ENCODE measurements at places on chromosomes 3 and 15.

DNA sequence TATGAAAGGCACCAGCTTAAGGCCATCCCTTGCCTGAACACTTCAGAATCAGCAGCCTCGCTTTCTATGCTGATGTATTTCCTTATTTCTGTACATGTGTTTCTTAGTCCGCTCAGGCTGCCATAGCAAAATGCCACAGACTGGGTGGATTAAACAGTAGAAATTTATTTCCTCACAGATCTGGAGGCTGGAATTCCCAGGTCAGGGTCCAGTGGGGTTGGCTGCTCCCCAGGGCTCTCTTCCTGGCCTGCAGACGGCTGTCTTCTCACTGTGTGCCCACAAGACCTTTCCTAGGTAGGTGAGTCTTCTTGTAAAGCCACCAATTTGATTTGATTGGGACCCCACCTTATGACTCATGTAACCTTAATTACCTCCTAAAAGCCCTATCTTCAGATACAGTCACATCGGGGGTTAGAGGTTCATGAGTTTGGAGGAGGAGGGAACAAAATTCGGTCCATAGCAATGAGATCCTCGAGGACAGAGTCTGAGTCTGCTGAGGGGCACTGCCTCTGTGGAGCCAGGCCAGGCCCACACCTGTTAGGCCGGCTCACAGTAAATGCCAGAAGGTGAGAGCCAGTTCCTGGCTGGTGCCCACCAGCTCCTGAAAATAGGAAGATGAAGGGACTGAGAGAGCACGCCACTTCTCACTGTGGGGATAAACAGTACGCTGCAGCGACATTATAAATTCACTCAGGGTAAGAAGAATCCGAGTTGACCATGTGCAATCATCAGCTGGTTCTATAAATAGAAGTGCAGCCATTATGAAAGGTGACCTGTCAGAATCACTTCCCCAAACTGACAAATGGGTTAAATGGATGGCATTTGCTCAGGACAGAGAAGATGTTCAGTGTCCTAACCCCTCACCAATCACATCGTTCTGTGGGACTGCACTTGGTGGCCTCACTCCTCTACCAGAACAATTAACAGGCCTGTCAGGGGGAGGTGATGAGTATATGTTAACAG, 41.1 kb downstream of the CTXND1 start:
- no peak for DNase-seq

DNA sequence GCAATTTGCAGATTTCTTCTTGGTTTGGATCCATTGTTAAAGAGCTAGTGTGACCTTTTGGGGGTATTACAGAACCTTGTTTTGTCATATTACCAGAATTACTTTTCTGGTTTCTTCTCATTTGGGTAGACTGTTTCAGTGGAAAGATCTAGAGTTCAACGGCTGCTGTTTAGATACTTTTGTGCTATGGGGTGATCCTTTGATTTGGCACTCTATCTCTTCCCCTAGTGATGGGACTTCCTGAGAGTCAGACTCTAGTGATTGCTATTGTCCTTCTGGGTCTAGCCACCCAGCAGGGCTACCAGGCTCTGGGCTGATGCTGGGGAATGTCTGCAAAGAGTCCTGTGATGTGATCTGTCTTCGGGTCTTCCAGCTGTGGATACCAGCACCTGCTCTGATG, 46.3 kb upstream of the GADL1 start:
- DNase-seq = no peak

- DNase-seq = no peak
Observed at GRCh38 chr3:34377961-34378360, 579.5 kb downstream of the PDCD6IP start.

GRCh38 chr3:178900029-178900646, 171.5 kb downstream of the ZMAT3 start:
- DNase-seq = no peak
